Osteoblast (primary cell): ENCODE measurements at places on chromosomes 12 and 14. TPM values are rescaled to one million over a fixed set of nuclear protein-coding genes. Genes with fewer than 3 reads are reported as not detected.

Gene AICDA
- total RNA-seq, result not detected in 2 replicates

Gene MMP14
- 580 and 649 TPM in 2 replicates for total RNA-seq

Gene MUCL1
- total RNA-seq, result not detected in 2 replicates

Gene FOXA1
- total RNA-seq, result 0.36 TPM in 1 of 2 replicates, not detected in the other

Gene SERPINA9
- under 0.01 and 0.29 TPM in 2 replicates for total RNA-seq

Gene KRT83
- total RNA-seq, result not detected in 2 replicates

Gene ZC3H10
- total RNA-seq, result 9.0 and 10.6 TPM in 2 replicates

Gene LRRK2
- 5.0 and 5.1 TPM in 2 replicates for total RNA-seq

Gene NTF3
- under 0.01 and 1.1 TPM in 2 replicates for total RNA-seq

Gene GLT1D1
- not detected in 2 replicates for total RNA-seq

Gene ANKS1B
- 2.2 and 2.4 TPM in 2 replicates for total RNA-seq
